ENCODE measurements at places on chromosomes 7 and 10.
A peak's percentile ranks its signal among the peaks of the same experiment; 100 is the strongest.

DNA sequence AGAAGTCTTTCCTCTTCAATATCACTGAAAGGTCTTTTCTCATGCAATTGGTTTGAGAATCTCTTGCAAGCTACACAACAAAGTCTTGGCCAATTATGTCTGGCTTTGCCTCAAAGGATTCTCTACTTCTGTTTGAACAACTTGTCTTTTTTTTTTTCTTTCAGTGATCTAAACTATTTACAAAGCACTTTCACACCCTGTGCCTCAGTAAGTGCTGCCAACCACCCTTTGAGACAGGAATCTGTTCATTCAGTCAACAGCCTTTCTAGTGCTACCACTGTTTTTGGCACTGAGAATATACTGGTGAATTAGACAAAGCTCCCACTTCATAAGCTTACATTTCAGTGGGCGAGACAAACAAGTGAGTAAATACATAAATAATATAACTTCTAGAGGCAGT, 26.9 kb upstream of the SDK1 start:
- no peak for DNase-seq

- DNase-seq: no peak
Measured at GRCh38 chr10:78336402-78336791, 302.7 kb downstream of the RPS24 start.

- no peak for DNase-seq
Measured at GRCh38 chr10:66625709-66626590, 299.9 kb upstream of the LRRTM3 start.

GRCh38 chr7:50185208-50185607, 92.2 kb upstream of the ZPBP start:
- no peak for DNase-seq

DNA sequence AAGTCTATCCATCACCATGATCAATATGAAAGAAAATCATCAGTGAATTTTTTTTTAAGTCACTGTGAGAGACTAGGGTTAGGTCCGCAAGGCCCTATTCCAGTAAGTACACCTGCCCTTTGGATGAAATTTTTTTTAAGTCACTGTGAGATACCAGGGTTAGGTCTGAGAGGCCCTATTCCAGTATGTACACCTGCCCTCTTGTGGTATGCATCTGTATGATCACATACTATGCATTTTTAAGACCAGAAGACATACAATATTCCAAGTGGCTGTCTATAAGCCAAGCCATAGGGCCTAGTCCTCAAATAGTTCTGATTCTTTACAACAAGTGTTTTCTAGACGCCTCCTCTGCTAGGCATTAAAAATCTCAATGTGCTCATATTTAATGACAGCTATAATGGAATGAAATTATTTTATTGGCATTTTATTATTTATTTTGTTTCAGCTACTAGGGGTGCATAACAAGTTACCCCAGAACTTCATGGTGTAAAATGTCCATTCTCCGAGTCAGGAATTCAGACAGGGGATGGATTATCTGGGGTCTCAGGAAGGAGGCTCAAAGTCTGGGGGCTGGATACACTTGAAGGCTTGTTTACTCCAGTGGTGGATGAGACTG, 53.1 kb downstream of the TEX36 start:
- no peak for DNase-seq

- DNase-seq: no peak
Measured at GRCh38 chr7:155830961-155831806, 18.9 kb upstream of the SHH start.

- no peak for DNase-seq
Measured at GRCh38 chr10:103147645-103148044, 45.4 kb downstream of the NT5C2 start.

DNA sequence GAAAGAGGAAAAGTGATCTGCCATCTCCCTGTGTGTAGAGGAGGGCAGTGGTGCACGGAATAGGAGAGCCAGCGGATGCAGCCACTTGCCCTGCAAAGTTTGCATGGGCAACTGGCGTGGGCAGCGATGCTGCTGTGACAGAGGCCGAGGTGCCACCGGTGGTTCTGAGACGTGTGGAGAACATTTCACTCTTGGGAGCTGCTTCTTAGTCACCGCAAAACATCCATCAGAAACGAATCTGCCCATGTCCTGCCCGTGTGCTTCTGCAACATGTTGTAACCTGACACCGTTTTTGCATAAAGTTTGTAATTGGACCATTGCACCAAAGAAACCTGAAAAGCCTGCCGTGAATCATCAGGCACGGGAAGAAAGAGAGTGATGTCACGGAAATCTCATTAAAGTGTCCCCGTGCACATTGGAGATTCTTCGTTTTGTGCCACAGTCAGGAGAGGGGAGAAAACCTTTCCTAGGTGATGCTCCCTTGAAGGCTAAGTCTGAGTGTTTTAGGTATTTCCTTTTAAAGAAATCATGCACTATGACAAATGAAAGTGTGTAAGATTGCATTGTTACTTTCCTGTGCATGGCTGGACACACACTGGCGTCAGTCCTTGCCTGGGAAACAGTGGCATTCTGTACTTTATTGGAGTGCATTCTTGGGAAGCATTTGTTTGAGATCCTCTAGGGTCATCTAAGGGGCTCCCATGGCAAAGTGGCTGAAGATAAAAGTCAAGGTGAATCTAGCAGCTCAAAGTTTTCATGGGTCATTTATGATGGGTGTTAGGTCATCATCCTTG, 302.6 kb downstream of the KLF6 start:
- DNase-seq: no peak

DNA sequence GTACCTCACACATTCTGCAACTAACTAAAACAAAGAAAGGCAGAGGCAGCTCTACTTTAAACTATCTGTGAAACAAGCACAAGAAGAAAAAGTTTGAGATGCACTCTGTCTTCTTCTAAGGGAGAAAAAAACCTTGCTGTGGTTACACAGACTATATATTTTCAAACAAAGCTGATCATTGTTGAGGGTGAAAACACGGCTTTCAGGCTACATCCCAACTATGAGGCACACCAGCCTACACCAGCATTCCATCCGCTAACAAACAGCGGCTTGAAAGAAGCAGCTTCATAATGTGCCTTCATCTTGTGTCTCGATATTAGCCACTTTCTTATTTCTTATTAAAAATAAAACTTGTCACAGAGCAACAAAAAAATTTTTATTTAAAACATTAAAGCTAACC, 79.1 kb downstream of the USP6NL start:
- no peak for DNase-seq

- DNase-seq: no peak
Measured at GRCh38 chr10:4790045-4790444, 36.0 kb upstream of the AKR1E2 start.

- DNase-seq: no peak
Measured at GRCh38 chr7:27237735-27238334, 4.8 kb upstream of the EVX1 start.

- no peak for DNase-seq
Measured at GRCh38 chr7:28132959-28133870, 47.4 kb downstream of the JAZF1 start.

DNA sequence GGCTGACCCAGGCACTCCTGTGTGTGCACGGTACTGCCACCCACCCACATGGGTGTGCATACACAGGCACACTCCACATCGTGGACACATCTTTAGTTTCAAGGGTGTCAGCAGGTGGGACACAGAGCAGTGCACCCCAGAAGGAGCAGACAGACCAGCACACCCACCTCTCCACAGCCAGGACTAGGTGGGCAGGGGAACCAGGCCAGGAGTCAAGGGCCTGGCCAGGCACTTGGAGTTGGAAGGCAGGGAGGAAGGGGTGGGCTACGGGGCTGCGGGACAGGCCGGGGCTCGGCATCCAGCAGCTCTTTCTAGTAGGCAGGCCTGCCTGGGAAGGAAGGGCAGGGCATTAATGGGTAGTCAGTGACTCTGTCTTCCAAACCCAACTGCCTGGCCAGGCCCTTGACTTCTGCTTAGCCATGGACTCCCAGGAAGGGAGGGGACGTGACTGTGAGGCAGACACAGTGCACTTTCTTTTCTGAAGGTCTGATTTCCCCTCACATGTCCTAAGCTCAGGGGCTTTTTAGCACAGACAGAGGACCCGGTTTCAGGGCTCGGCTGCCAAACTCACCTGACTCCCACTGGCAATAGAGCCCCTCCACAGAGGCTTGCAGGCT, 14.6 kb downstream of the RASGEF1A start:
- DNase-seq: no peak

DNA sequence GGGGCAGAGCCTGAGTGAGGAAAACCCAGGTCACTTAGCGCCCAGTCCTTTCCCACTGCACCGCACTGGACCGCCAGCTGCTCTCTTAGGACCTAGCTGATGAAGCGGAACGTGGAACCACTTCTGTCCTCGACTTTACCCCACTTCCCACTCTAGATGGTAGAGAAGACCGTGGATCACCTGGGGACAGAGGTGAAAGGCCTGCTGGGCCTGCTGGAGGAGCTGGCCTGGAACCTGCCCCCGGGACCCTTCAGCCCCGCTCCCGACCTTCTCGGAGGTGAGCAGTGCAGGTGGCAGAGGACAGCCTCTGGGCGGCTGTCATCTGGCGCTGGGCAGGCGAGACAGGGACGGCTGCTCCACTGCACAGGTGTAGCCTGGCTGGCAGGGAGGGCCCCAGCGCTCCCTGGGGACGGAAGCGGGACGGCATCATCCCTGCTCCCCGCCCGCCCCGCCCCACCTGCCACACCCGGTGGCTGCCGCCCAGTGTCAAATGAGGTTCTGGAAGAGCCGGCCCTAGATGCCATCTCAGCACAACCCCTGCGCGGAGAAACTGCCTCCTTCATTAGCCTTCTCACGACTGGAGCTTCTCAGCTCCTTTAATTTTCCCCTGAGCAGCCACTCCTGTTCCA, 11.7 kb downstream of the PLAC9 start:
- DNase-seq: no peak

DNA sequence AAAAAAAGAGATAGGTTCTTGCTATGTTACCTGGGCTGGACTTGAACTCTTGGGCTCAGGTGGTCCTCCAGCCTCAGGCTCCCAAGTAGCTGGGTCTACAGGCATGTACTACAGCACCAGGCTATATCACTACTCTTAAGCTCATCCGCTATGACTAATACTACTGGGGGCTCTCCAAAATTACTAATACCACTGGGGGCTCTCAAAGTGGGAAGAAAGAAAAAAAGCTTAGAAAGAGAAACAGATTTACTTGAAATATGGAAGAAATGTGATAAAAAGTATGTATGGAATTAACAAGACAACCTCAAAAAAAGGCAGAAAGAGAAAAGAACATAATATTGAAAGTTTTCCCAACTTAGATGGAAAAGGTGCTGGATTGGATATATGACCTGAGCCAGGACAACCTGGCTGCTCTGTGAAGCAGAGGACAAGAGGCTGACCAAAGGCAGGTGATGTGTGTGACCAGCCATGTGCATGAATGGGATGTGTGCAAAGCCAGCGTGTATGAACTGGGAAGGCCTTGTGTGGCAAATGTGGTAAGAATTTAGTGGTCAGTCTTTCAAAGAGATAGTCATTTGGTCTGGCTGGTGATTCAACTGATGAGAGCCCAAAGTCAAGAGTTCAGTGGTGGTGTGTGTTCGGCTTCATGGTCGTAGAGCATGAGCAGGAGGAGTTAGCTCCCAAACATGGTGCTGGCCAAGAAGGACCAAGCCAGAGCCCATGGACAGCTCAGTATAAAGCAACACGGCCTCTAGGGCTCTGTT, 232.4 kb upstream of the KLF14 start:
- DNase-seq: no peak

- DNase-seq: no peak
Measured at GRCh38 chr7:99041526-99041925, 102.4 kb downstream of the SMURF1 start.

GRCh38 chr10:14491811-14492210, 161.1 kb upstream of the FRMD4A start:
- no peak for DNase-seq

GRCh38 chr10:62617652-62618051, 186.9 kb upstream of the ADO start:
- no peak for DNase-seq

GRCh38 chr7:47550788-47551470, 31.0 kb downstream of the TNS3 start:
- DNase-seq: no peak

DNA sequence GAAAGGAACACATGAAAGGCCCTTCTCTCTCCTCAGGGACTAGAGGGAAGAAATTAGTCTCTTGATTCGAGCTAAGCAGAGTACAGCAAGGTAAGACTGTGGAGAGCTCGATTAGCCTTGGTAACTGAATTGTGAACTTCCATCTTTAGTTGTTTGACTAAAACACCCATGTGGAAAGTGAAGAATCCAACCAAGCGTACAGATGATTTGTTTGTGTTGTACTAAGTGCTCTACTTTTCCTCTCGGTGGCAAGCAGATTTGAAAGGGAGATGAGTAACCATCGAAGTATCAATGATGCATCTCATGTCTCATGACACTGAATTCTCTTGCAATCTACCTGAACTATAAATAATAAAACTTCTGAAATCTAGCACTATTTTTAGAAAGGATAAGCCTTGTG, 80.7 kb downstream of the FZD1 start:
- DNase-seq: no peak

DNA sequence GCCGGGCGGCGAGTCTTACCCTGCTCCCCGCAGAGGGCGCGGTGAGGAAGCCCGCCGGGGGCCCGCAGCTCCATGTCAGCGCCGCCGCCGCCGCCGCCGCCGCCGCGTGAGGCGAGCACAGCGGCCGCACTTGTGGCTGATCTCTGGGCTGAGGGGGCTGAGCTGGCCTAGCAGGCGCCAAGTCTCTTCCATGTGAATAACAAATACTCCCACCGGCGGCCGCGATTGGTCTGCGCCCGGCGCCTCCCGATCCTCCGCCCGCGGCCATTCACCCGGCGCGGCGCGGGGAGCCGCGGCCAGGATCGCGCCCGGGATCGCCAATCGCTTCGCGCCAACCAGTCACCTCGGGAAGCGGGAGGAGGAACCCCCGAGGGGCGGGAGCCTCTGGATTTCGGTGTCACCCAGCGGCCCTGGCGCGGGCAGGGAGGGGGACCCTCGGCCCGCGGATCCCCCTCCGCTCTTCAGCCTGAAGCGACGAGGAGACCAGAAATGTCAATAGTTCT, at the start of gene GRM8:
TSS of gene GRM8 (minus strand) at position 164 of the 503 bp plus-strand sequence.
- DNase-seq: peak; percentile 22

- DNase-seq: no peak
Measured at GRCh38 chr10:8174762-8175161, 120.3 kb downstream of the GATA3 start.

DNA sequence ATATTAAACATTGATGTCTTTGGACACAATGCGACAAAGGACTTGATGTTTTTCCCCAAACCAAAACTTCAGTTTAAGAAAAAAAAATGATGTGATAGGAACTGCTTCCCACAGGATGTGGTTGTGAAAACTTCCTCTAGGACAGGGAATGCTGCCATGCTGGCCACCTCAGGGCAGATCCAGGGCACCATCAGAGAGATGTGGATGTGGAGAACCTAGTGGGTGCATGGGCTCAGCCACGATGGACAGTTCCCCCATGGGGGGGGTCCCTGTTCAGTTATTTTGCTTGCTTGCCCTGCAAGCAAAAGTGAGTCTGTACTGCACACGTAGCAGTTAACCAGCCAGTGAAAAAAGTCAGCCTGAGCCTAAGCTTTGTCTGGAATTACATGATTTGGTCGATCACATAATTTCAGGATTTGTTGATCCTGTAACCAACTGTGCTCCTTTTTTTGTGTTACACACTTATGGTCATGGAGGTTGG, 36.3 kb downstream of the LAMB4 start:
- no peak for DNase-seq

DNA sequence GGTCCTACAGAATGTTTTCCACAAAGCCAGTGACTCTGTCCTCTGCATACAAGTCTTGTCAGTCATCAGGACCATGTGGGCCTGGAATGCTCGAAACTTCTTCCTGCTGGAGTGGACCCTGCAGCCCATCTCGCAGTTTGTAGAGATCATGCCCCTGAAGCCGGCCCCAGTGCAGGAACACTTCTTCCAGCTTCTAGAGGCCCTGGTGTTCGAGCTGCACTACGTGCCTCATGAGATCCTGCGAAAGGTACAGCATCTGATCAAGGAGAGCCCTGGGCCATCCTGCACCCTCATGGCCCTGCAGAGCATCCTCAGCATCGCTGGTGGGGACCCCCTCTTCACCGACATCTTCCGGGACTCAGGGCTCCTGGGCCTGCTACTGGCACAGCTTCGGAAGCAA, 46.5 kb downstream of the WDFY4 start:
- no peak for DNase-seq

Data from anterior cingulate cortex (tissue), 58 donors.